Stimulated activated CD8-positive, alpha-beta memory T cell treated with anti-CD3 and anti-CD28 coated beads, Interleukin-4, amount 100 ng/mL, for 4 hours (primary cell): ENCODE measurements at places on chromosomes 2 and 18.

DNA sequence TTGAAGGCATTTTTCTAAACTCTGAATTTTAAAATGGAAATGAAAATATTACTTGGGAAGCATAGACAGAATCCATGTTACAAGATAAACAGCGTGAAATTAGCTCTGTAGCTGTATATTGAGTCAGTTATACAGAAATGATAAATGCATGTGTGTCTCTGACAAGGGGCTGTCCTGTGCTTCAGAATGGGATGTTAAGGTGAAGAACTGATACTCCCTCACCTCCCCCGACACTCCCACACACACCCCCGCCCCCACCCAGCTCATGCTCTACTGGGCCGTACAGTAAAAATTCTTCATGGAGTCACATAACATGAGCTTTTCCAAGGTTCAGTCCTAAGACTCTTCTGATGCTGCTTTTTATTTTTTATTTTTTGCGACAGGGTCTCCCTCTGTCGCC lies 869 bp upstream of the THUMPD2 start:
- no peak for DNase-seq

- no peak for DNase-seq
These were observed 161.8 kb downstream of the DLGAP1 start for GRCh38 chr18:4293337-4293736.

- DNase-seq, result no peak
These were observed 314.4 kb upstream of the ZEB2 start for GRCh38 chr2:144834363-144834762.

- no peak for DNase-seq
These were observed 212.8 kb upstream of the LRRTM1 start for GRCh38 chr2:80517316-80517715.

DNA sequence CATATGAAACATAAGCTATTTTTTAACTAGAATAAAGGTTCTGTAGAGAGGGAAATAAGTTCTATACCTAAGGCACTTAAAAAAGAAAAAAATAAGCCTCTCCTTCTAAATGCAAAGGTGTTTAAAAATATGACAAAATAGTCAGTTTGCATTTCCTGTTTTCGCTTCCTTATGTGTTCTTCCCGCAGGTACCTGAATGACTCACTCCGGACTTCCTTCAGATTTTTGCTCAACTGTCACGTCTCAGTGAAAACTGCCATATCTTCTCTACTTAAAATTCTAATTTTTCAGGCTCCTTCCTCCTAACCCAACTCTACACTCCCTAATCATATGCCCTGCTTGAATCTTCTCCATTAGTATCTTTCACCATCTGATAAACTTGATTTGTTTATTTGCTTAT lies 1333.1 kb downstream of the LRP1B start:
- no peak for DNase-seq

- no peak for DNase-seq
These were observed 1.1 kb upstream of the GBX2 start for GRCh38 chr2:236169151-236169721.

DNA sequence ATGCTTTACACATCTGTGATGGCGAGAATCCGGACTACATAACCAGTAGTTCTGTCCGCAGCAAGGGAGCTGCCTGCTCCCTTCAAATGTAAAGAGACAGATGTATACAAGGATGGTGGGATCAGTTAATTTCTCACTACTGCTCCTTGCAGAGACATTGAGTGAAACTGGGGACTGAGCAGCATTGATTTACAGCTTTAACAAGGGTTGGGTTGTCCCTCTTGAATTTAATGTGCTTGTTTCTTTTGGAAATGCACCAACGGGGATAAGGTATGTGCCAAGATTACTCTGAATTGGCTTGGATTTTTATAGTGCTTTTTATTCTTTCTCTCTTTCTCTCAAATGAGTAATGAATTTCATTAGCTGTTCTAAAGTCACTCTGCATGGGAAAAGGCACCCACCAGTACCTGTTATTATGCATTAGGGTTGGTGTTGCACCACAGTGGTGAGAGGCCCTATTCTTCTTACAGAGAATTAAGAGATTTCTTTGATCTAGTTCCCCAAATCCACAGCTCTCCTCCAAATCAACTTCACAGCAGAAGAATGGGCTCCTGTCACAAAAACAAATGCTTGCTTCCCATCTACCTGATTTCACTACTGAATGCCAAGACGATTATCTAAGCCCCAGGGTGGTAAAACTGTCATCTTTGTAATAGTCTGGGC lies 107.6 kb downstream of the DOCK10 start:
- no peak for DNase-seq

GRCh38 chr2:86793752-86794151 lies 3.0 kb upstream of the CD8A start:
- no peak for DNase-seq

GRCh38 chr2:175883586-175884194 lies 118.4 kb downstream of the LNPK start:
- DNase-seq, result no peak

DNA sequence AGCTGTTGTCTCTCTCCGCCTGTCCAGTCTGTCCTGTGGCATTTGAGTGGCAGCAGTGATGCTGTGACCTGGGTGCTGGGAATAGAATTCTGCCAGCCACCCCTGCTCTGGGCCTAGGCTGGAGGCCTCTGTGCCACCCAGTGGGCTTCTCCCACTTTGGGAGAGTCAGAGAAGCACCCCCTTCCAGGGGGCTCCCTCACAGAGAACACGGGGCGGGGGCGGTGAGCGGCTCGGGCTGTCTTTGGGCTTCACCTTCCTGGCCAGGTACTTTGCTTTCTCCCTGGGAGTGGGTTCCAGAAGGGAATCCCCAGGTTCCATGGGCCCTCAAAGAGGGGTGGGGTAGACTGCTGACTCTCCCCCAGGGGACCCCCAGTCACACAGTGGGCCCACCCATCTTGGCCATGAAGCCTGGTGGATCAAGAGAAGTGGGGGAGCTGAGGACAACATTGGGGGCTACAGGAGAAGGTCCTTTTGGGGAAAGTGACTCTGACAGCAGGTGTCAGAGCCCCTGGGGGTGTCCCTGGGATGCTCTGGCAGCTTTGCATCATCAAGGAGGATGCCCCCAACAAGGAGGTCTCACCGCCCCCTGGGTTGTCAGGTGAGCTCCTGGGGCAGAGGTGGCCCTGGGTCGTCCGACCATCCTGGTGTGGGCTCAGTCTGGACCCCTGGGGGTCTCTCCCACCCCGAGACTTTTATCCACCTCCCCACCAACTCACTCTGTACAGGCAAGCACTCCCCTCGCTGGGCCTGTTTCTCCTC lies 18.8 kb upstream of the BOK start:
- no peak for DNase-seq

- DNase-seq, result no peak
These were observed 143.7 kb downstream of the CERS6 start for GRCh38 chr2:168599738-168600137.

GRCh38 chr2:151029406-151030157 lies 232.1 kb downstream of the RBM43 start:
- DNase-seq, result no peak

DNA sequence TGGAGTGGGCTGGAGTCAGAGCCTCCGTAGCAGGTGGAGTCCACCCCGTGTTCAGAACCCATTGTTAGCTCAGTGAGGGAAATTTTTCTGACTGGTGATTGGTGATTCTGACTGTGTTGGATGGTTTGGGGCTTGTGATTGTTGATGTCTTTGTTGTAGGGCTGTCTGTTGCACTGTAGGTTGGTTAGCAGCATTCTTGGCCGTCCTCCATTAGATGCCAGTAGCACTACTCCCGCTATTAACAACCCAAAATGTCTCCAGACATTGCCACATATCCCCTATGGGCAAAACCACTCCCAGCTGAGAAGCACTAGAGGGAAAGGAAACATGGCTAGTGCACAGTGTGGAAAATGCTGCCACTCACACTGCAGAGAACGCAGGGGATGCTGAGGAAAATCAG lies 51.7 kb downstream of the ARMC9 start:
- DNase-seq, result no peak

GRCh38 chr2:37809525-37809924 lies 115.6 kb upstream of the RMDN2 start:
- DNase-seq, result no peak

DNA sequence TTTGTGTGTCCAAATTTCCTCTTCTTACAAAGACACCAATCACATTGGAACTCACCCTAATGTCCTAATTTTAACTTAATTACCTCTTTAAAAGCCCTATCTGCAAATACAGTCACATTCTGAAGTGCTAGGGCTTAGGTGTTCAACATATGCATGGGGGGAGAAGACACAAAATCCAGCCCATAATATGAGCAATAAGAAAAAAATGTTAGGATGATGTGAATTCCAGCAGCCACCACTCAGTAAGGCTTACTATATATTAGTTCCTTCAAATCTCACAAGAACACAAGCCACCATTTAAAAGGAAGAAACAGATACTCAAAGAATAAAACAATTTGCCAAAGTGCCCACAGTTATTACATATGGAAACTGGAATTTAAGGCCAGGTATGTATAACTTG lies 285.7 kb downstream of the EPHA4 start:
- DNase-seq, result no peak

DNA sequence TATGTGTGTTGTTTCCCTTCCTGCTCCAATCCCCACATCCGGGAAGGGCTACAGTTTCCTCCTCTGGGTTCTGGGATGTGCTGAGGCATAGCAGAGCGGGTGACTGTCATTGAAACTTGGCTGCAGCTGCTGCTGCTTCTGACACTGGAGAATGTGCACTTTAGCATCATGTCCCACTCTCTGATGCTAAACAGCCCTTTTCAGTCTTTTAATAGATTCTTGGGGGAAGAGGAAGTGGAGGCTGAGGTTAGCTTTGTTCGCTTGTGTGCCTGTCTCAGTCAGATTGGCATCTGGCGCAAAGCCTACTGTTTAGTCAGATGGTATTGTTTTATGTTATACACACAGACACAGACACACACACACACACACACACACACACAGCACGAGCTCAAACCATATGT lies 136.5 kb upstream of the RND3 start:
- no peak for DNase-seq

GRCh38 chr18:3086871-3087270 lies 73.9 kb upstream of the LPIN2 start:
- DNase-seq, result no peak

DNA sequence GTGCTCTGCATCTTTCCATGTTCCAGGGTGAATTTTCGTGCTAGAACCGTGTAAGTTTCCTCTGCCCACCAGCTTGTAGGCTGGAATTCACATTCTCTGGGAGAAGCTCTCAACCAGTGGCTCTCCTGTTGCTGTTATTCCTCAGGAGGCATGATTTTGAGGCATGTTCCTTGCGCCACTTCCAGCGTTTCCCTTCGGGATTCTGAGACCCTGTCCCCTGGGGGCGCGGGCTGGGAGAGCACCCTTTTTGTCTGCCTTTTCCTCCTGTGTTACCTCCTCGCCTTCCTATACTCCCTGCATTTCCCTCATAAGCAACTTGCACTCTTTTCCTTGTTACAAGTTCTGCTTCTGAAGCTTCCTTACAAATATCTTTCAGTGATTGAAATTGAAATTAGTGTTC lies 156.4 kb downstream of the PTPRM start:
- DNase-seq, result no peak

GRCh38 chr18:48308755-48309575 lies 100.2 kb downstream of the ZBTB7C start:
- DNase-seq, result no peak

GRCh38 chr2:236365258-236366048 lies 101.2 kb upstream of the ASB18 start:
- no peak for DNase-seq

DNA sequence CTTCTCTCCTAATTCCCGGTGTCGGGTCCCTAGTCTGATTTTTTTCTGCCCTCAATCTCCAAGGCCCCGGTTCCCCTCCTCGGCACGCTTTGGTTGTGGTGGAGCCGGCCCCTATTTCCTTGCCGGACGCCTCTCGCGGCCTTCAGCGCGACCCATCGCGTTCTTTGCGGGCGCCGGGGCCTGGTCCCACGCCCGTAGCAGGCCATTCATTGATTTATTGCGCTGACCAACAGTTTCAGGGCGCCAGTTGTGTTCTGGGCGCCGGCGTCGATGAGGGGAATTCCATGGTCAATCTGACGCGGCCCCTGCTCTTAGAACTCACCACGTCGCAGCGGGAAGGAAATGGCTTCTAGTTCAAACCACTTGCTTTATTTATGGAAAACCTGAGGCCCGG lies 396 bp downstream of the CNOT9 start:
- DNase-seq, result peak; percentile 20

DNA sequence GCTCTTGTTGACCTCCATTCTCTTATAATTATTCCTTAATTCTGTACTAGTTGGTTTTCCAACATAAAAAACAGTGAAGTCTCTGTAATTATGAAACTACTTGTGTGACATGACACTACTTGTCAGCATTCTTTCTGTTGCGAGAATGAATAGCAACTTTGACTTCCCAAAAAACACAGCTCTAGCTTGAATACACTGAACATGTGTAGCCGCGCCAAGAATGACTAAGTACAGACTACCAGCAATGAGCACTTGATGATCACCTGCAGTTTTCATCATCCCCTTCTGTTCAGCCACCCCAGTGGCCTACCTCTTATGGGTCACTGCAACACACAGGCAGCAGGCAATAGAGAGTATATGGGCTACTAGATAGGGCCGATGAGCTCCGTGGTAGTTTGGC lies 229.3 kb downstream of the TGIF1 start:
- no peak for DNase-seq

- no peak for DNase-seq
These were observed 56.4 kb upstream of the OTOF start for GRCh38 chr2:26534098-26534864.

DNA sequence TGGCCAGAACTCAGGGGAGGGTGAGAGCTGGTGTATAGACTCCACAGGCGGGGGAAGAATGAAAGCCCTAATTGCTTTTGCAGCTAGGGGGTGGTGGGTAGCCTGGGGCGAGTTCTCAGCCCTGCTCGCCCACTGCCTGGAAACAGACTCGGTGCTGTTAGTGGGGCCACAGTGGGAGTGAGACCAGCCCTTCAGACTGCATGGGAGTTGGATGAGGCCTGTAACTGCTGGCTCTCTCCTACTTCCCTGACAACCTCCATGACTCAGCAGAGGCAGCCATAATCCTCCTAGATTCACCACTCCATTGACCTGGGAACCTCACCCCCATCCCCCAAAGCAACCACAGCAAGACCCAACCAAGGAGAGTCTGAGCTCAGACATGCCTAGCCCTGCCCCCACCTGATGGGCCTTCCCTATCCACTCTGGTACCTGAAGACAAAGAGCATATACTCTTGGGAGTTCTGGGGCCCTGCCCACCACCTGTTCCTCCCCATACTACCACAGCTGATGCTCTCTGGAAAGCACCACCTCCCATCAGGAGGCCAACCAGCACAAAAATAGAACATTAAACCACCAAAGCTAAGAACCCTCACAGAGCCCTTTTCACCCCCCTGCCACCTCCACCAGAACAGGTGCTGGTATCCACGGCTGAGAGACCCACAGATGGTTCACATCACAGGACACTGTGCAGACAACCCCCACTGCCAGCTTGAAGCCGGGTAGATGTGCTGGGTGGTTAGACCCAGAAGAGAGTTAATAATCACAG lies 226.3 kb downstream of the EIPR1 start:
- DNase-seq, result no peak

DNA sequence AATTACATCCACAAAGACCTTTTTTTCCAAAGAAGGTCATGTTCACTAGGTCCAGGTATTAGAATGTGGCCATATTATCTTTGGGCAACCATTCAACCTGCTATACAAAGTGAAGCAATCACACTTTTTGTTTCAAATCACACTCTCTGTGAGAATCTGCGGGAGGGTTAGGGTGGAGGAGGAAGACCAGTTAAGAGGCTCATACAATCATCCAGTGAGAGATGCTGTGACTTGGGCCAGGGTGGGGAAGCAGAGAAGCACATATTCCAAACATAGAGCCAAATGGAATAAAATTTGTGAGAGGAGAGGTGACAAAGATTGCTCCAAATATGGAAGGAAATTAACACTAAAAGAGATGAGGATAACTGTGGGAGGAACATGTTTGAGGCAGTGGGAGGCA lies 351.6 kb downstream of the CYRIA start:
- no peak for DNase-seq
